Pulmonary artery endothelial cell (primary cell): ENCODE measurements at places on chromosomes 6 and 20. TPM values are rescaled to one million over a fixed set of nuclear protein-coding genes. Genes with fewer than 3 reads are reported as not detected.
A peak's percentile ranks its signal among the peaks of the same experiment; 100 is the strongest.

DNA sequence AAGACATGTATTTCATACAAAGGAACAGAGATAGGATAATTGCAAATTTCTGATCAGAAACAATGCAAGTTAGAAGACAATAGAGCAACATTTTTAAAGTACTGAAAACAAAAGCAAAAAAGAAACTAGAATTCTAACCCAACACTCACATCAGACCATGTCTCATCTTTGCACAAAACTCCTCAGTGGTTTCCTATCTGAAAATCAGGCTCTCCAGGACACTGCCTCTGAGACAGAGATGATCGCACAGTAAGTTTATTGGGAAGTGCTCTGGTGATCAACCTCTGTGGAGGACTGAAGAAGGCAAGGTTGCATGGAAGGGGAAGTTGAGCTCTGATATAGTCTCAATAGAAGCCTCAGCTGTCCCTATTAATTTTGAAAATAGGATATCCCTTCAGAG lies 2.3 kb upstream of the TTBK1 start:
- DNase-seq: no peak

- DNase-seq: no peak
Measured at GRCh38 chr6:40894962-40895799, 143.8 kb downstream of the UNC5CL start.

- DNase-seq: no peak
Measured at GRCh38 chr6:154822947-154823558, 89.8 kb downstream of the SCAF8 start.

- DNase-seq: no peak
Measured at GRCh38 chr6:159444056-159444760, 248.8 kb downstream of the SOD2 start.

GRCh38 chr6:11161031-11161956 lies 49.8 kb upstream of the ERVFRD-1 start:
- no peak for DNase-seq

- no peak for DNase-seq
Measured at GRCh38 chr6:7201732-7202541, 94.2 kb downstream of the RREB1 start.

GRCh38 chr20:50191065-50191543 lies 474 bp downstream of the CEBPB start:
- no peak for DNase-seq

GRCh38 chr6:147310521-147310920 lies 106.3 kb downstream of the STXBP5 start:
- DNase-seq: no peak

GRCh38 chr20:18845017-18845416 lies 31.4 kb downstream of the SCP2D1 start:
- no peak for DNase-seq

DNA sequence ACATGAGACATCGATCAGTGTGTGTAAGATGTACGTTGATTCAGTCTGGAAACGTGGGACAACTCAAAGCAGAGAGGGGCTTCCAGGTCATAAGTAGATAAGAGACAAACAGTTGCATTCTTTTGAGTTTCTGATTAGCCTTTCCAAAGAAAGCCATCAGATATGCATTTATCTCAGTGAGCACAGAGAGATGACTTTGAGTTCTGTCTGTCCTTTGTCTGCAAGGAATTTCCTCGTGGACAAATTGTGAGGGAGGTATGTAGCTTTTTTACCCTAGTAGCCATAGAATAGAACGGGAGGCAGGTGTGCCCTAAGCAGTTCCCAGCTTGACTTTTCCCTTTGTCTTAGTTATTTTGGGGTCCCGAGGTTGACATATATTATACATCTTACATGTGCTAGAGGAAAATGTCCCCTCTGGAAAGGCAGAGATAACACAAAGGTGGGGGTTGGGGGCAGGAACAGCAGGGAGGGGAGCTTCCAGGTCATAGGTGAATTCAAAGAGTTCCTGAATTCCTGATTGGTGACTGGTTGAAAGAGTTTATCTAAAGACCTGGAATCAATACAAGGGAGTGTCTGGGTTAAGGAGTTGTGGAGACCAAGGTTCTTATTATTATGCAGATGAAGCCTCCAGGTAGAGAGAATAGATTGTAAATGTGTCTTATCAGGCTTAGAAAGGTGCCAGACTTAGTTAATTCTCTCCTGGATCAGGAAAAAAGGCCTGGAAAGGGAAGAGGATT lies 237.0 kb downstream of the NFATC2 start:
- no peak for DNase-seq

GRCh38 chr20:7195704-7196103 lies 428.2 kb downstream of the BMP2 start:
- peak; percentile 27 for DNase-seq

GRCh38 chr20:48265791-48266190 lies 480.5 kb upstream of the SULF2 start:
- no peak for DNase-seq

DNA sequence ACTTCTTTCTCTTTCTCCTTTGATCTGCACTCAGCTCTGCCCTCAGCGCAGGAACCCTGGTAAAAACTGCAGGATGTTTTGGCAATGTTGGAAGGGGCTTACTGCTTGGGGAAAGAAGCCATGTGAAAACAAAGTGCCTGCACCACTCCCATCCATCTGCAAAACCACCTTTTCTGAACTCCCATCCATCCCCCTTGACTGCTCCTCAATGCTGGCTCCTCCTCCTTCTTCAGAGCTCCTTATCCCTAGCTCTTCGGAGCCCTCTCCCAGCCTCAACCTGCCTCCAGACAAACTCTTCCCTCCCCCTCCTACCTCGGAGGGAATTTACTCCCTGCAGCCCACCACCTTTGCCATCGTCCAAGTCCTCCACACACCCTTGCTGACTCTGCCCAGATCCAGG lies 4.2 kb upstream of the ZBTB12 start:
- DNase-seq: no peak

- no peak for DNase-seq
Measured at GRCh38 chr6:170305805-170306323, 694 bp upstream of the FAM120B start.

DNA sequence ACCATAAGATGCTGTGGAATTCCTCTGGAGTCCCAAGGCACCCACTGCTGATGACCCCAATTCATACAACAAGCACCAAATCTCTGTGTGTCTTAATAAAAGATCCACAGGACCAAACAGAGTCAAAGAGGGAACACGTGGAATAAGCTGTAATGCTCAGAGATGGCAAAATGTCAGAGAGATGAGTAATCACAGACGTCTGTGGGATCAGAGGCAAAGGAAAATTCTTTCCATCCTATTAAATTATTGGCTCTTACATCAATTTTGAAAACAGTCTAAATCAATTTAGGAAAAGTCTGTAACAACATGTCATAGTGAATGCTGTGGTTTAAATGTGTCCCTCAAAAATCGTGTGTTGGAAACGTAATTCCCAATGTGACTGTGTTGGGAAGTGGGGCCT lies 17.5 kb upstream of the SAMD3 start:
- DNase-seq: no peak

OR2H1 gene
- not detected in 2 replicates for total RNA-seq

OXT gene
- total RNA-seq: not detected in 2 replicates

KIAA1755 gene
- 0.07 TPM in 2 replicates for total RNA-seq

LAMA5 gene
- 54.0 and 60.6 TPM in 2 replicates for total RNA-seq
